ENCODE measurements at places on chromosomes 1 and 21.

DNA sequence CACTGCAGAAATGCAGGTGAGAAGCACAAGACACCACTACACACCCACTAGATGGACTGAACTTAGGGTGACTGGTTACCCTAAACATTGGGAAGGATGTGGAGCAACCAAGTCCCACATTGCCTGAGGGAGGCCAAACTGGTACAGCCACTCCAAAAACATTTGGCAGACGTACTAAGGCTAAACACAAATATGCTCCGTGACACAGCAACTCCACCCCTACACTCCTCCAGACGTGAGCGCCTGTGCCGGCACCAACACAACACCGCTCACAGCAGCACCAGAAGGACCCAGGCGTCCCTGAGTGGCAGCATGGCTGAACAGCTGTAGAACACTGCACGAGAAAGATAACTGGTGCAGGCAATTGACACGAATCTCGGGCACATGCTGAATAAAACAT, 14.7 kb downstream of the PTTG1IP start:
- DNase-seq: no peak

- no peak for DNase-seq
These were observed 289.4 kb downstream of the ADGRL2 start for GRCh38 chr1:82090104-82090503.

DNA sequence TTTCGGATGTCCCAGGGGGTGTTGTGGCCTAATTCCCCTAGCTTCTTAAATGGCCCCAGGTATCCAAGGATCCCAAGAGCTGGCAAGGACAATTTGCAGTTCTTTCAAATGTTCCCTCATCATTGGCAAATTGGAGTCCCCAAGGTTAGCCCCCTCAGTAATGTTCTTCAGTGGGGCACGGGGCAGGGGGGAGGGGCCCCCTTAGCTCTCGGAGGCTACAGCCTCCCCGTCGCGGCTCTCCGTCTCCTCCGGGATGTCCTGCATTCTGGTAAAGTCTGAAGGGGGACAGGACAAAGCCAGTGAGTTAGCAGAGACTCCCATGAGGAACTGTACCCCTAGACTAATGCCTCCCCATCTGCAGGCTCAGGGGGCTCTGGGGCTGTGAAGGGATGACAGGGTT, 6.3 kb downstream of the RXFP4 start:
- no peak for DNase-seq

DNA sequence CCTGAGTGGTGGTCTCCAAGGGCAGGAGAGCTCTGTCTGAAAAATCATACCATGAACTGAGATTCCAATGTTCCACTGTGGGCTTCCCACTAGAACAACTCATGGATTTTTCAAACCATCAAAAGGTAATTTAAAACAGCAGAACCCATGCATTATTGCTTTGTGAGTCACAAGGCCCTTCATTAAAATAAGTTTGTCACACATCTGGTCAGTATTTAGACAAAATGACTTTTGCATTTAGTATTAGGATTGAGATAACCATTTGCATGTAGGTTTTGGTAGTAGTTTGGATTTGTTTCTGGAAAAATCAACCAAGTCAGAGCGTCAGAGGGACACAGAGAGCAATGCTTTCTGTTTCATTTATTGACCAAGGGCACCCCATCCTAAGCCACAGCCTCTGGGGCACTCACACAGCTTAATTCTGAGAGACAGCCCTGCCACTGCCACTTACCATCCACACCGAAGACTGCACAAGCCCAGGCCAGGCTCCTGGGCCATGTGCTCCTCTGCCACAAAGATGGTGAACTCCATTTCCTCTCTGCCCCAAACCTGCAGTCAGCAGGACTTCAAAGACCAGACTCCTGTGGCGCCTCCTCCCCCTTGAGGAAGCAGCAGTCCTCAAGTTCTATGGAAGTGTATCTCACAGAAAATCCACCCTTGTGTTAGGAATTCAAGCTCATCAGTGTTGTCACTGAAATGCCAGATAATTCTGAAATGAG, 132.6 kb upstream of the DUSP10 start:
- no peak for DNase-seq

- no peak for DNase-seq
These were observed 491.6 kb upstream of the C1orf87 start for GRCh38 chr1:60564916-60565750.

DNA sequence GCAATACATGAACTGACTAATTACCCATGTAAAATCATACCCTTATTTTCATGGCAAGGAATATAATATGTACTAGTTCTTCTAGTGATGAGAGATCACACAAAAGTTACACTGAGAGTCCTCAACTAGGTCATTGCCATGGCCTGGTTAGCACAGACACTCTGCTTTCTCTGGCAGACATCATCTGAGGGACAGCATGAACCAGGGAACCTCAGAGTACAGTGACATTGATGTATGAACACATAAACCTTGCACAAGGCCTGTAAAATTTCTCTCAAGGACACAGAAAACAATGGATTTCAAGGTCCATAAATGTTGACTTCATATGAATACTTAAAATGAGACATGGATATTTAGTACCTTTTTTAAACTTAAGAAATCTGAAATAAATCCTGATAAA, 108.8 kb upstream of the MAGI3 start:
- DNase-seq: no peak

- no peak for DNase-seq
These were observed 76.7 kb downstream of the SIPA1L2 start for GRCh38 chr1:232553050-232553754.

DNA sequence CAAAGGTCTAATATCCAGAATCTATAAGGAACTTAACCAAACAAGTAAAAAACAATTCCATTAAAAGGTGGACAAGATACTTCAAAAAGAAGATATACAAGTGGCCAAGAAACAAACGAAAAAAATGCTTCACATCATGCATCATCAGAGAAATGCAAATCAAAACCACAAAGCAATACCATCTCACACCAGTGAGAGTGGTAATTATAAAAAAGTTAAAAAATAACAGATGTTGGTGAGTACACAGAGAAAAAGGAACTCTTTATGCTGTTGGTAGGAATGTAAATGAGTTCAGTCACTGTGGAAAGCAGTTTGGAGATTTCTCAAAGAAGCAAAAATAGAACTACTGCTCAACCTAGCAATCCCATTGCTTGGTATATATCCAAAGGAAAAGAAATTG, 218.6 kb downstream of the SLC44A5 start:
- DNase-seq: no peak

DNA sequence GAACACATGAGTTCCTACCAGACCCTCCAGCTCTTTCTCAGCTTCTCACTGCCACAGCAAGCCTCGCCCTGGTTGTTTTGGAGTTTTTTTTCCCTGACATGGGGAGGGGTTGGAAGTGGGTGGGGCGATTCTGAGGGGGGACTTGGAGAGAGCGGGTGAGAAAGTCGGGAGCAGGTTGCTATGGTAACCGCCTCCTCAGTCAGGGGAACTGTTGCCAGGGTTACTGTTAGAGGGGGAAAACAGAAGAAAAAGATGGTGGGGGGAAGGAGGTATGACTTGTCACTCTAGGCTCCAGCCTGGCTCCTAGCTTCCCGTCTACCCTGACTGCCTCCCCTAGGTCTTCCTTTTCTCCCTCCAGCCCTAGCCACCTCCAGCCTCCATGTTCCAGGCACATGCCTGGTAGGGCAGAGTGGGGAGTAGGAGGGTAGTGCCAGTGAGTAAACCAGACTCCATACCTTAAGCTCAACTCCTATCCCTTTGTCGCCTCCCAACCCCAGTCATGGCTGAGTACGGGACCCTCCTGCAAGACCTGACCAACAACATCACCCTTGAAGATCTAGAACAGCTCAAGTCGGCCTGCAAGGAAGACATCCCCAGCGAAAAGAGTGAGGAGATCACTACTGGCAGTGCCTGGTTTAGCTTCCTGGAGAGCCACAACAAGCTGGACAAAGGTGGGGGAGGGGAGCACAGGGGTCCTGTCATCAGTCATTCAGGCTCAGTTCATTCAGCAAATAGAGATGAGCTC, 6.0 kb downstream of the PEA15 start:
- no peak for DNase-seq
